ENCODE measurements at places on chromosomes 3 and 15.

DNA sequence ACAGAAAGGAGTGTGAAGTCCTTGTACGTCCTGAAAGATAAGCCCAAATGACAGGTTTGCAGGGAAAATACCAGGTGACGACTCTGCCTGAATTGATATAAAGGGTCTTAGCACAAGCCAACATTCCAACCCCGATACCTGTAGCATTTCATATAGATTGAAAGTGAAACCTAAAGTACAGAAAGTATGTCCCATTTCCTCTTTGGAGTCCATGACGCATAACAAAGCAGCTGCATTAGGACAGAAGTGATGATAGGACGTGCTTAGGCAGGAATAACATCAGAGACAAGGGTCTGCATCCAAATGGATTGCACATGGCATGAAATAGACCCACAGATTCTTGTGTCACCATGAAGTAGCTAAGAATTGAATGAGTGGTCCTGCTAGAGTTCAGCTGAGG is 187.0 kb upstream of the ROBO1 start:
- no peak for DNase-seq

DNA sequence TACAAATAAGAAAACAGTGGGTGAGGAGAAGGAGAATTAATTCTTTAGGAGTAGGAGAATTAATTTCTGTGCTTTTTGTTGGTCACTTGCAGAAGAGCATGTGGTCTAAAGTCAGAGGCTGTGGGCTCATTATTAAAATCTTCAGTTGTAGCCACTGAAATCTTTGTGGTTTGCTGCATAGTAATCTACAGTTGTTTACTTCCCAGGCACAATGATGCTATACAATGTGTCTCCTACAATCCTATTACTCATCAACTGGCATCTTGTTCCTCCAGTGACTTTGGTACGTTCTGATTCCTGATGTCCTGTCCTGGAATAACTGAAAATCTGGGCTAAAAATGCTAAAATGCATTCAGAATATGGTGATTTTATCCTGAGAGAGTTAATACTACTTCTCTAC is 21.0 kb downstream of the IFT122 start:
- no peak for DNase-seq

DNA sequence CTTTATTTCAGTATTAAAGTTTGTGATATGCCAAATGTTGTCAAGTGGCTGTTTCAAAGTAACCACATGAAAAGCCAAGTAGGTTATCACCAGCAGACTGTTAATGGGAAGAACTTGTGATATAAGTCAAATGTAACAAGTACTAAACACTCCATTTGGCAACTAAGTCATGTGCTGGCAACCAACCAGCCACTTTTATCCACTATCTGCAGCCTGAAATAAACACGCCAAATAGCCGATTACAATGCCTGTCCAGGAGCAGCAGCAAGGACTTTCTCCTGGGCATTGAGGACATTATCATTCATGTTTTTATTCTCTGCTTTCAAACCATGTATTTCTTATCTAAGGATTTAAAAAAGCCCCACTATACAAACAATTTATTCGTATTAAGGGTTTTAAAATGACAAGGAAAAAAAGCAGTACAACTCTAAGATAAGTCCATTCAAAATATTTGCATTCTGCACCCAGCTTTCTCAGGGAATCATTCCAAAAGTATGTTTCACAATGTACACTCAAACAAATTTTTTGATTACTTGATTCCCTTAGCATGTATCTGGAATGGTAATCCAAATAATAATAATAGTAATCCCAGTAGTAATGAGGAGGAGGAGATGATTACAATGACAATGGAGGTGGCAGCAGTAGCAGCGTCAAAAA is 448.6 kb downstream of the ERC2 start:
- DNase-seq: no peak

GRCh38 chr3:66413151-66413751 is 87.6 kb downstream of the LRIG1 start:
- DNase-seq: no peak

GRCh38 chr3:165875644-165876043 is 38.4 kb upstream of the BCHE start:
- DNase-seq: no peak

DNA sequence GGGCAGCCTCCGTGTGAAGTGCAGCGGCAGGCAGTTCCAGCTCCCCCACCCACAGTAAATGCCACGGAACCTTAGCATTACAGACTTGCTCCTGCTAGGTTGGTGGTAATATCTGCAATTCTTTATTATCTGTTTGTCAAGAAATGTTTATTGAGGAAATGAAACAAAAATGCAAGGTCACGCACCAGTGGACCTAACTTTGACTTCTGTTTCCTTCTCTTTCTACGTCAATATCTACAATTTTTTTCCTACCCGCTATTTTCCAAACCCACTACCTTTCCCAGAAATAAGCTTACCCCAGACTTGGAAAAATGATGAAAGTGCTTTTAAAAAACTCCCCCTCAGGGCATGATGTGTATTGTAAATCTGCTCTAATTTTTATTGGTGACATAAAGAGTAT is 18.9 kb downstream of the ILDR1 start:
- DNase-seq: no peak

- DNase-seq: no peak
These were observed 20.4 kb upstream of the NFKBIZ start for GRCh38 chr3:101828691-101829436.

- no peak for DNase-seq
These were observed 823 bp upstream of the CCDC71 start for GRCh38 chr3:49166752-49167556.

GRCh38 chr3:179486806-179487205 is 35.5 kb upstream of the GNB4 start:
- DNase-seq: no peak

GRCh38 chr15:39804026-39804425 is 21.4 kb upstream of the FSIP1 start:
- DNase-seq: no peak

- DNase-seq: no peak
These were observed 788 bp downstream of the UQCC5 start for GRCh38 chr3:52537165-52537620.

GRCh38 chr15:80556694-80557367 is 138.3 kb upstream of the ABHD17C start:
- no peak for DNase-seq

- no peak for DNase-seq
These were observed 58.2 kb downstream of the RAB7A start for GRCh38 chr3:128784232-128784631.

- no peak for DNase-seq
These were observed 186.6 kb downstream of the UBE2E2 start for GRCh38 chr3:23389686-23390085.

- no peak for DNase-seq
These were observed 3.3 kb upstream of the DCP1A start for GRCh38 chr3:53350652-53351051.

DNA sequence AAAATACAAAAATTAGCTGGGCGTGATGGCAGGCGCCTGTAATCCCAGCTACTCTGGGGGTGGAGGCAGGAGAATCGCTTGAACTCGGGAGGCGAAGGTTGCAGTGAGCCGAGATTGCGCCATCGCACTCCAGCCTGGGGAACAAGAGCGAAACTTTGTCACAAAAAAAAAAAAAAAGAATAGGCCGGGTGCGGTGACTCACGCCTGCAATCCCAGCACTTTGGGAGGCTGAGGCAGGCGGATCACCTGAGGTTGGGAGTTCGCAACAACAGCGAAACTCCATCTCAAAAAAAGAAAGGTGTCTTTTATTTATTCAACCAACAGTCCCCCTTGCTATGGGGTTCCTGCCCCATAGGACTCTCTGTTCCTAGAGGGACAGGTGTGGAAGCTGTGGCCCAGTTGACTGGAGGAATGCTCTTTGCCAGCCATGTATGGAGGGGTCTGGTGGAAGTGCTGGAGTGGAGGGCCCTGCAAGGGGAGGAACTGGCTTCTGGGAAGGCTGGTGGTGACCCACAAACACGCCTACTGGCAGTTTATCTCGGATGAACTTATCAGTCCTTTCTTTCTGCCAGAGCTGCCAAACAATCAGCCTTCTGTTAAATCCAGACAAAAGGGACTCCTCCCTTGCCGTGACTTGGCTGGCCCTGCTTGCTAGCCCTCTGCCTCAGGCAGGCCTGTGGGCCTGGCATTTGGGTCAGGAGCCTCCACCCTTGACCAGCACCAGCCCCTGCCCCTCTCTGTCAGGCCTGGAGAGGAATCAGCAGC is 4.6 kb upstream of the DAG1 start:
- DNase-seq: no peak

DNA sequence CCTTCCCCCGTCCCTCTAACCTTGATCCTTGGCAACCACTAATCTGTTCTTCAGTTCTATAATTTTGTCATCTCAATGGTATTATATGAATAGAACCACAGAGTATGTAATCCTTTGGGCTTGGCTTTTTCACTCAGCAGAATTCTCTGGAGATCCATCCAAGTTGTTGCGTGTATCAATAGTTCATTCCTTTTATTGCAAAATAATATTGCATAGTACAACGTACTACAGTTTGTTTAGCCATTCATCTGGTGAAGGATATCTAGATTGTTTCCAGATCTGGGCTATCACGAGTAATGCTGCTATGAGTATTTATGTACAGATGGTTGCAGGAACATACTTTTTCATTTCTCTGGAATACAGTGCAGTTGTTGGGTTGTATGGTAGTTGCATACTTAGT is 76.2 kb downstream of the PLXNA1 start:
- DNase-seq: no peak

DNA sequence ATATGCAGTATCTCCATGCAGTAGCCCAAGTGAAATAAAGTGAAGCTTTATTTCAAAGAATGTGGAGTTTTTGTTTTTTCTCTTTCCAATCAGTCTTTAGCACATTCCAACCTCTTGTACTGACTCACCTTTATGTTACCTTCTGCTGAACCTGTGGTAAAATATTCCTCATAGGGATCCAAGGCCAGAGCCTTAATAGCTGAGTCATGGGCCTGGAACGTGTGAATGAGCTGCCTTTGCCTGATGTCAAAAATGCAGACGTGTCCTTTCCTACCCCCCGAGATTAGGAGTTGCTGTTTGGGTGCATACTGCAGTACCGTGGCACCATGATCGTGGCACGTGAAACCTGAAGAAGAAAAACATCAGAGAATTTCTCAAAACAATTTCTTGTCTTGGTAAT is 108.5 kb downstream of the GLDN start:
- DNase-seq: no peak

DNA sequence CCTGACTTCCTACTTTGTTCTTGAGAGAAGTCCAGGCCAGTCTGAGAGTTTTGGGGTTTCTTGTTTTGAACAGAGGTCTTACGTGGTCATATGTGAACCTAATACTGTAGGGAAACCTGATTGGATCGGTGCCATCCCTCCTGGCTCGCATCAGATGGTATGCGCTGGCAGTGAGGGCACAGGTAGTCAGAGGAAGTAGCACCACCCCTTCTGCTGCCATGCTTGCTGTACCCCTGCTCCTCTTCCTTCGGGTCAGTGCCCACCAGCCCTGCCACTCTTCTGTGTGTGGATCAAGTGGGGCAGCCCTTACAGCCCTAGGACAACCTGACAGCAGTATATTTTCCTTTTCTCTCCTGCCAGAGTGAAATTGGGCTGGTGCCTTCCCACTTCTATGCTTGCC is 39.7 kb downstream of the CHCHD6 start:
- no peak for DNase-seq

DNA sequence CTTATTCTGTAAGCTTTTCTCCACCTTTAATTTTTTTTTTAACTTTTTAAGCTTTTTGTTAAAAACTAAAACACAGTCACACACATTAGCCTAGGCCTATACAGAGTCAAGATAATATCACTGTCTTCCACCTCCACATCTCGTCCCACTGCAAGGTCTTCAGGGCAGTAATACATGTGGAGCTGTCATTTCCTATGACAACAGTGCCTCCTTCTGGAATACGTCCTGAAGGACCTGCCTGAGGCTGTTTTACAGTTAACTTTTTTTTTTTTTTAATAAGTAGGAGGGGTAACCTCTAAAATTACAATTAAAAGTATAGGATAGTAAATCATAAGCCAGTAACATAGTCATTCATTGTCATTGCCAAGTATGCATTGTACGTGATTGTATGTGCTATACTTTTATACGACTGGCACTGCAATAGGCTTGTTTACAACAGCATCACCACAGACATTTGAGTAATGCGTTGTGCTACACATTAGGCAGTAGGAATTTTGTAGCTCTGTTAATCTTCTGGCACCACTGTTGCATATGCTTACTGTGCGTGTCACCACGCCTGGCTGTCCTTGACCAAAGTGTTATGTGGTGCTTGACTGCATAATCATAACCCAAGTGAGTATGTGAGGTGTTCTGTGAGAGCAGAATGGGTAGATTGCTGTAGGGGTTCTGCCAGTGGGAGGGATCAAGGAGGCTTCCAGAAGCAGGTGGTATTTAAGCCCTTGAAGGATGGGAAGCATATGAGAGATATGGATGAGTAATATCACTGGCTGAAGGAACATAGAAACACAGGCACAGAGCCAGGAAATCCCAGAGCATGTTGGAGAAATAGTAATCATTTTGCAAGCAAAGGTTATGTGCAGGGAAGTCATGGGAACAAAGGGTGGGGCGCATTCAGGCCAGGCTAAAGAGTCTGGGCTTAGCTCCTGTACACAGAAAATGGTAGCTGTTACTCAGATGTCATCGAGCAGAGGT is 18.3 kb downstream of the FBXO22 start:
- DNase-seq: no peak

DNA sequence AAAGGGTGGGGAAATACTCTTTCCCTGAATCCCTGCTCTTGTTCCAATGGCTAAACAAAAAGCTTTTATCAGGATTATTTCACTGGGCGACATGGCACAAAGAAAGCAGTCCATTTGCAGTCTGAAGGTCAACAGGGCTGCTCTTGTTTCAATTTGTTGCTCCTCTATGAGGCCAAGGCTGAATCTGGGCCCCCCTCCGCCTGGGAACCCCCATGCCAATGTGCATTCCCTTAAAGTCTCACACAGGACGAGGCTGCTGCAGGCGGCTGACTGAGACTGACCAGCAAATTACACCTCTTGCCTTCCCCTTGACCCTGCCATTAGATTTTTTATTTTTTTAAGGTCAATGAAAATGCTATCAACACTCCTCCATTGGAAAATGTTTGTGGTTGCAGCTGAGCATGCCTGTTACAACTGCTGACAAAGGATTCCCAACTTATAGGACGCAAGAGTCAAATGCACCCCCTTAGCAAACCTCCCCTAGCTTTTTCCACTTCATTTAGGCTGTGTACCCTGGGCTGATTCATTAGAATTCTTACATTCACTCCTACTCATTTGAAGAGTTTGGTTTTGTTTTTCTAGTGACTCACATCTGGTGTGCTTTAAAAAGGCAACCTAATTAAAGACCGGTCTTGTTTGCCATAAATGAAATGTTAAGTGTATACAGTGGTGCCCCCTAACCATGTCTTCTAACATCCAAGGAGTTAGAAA is 60.8 kb upstream of the ARHGEF3 start:
- no peak for DNase-seq

DNA sequence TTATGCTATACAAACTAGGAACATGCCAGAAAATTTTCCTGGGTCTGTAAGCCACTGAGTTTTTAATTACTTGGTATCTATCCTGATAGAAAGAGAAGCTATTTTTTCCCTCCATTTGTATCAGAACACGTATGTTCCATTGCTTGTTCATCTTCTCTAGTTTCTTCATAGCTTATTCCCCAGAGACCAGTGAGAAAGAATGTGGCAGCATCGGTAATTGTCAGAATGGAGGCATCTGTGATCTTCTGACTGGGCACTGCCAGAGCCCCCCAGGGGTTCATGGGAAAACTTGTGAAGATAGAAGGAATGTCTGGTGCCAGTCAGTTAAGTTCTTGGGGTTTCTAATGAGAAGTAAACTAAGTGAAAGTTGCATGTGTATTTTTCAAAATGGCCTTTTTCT is 720.2 kb upstream of the GOLIM4 start:
- DNase-seq: no peak

Data from Panc1 (cell line).